ENCODE measurements at places on chromosomes 2 and 18.
A peak's percentile ranks its signal among the peaks of the same experiment; 100 is the strongest.

- no peak overlapping the region for H3K4me3 ChIP-seq
- no peak for DNase-seq
- H3K36me3 ChIP-seq: no peaks in the 10 kb centered on the region
- no peak overlapping the region for H3K27ac ChIP-seq
These were observed 112.2 kb downstream of the MAP4K4 start for GRCh38 chr2:101809698-101810097.

DNA sequence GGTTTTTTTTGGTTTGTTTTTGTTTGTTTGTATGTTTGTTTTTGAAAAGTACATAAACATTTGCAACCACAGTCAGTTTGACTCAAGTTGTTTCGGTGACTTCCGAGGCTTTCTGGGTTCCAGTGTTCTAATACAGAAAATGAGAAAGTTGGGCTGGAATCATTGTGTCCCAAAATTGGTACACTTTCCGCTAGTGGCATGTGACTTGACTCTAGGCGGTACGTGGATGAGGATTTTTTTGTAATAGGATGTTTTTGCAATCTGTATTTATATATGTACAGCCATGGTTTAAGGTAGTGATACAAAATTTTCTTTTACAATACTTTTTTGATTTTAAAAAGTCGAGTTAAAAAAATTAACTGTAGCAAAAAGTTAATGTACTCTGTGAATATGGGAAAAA lies 1.7 kb downstream of the MFF start:
- H3K27me3 ChIP-seq: no peaks in the 10 kb centered on the region
- no peak for DNase-seq
- H3K4me1 ChIP-seq: peaks cover 30% of the 10 kb centered on the region
- H3K27ac ChIP-seq: no peak overlapping the region
- H3K4me3 ChIP-seq: no peak overlapping the region

DNA sequence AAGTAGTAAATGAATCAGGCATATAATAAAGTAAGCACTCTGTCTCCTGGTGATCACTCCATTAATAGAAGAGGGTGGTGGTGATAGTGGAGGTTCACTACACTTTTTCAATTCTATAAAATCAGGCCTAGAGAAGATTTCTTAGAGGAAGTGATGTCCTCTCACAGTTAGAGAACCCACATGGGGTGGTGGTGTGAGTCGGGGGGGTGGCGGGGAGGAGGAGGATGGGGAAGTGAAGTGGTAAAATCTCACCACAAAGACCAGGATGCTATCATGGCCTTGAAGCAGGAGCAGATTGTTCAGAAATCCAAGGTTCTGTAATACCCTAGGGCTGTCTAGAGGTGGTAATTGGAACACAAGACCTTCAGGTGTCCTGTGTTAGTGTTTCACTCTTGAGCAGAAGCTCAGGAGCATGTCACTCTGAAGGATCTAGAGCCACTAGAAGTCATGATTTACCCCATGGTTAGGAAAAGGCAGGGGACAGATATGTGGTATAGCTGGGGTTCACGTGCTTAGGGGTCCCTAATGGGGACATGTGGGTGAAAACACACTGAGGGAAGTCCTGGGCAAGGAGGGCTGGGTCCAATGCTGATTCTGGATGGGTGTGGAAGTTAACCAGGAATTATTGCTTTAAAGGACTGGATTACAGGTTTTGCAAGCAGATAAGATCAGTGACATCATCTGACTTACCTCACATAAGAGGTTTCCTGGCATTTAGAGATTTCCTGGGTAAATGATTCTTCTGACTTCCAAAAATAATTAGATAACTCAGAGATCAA lies 31.0 kb downstream of the RNF125 start:
- peaks cover 14% of the 10 kb centered on the region for H3K36me3 ChIP-seq
- peak; percentile 20 for DNase-seq
- H3K27me3 ChIP-seq: no peaks in the 10 kb centered on the region
- peaks cover 38% of the 10 kb centered on the region for H3K4me1 ChIP-seq

- no peak for DNase-seq
- H3K36me3 ChIP-seq: no peaks in the 10 kb centered on the region
- no peak overlapping the region for H3K4me3 ChIP-seq
- H3K4me1 ChIP-seq: no peaks in the 10 kb centered on the region
- no peak overlapping the region for H3K27ac ChIP-seq
These were observed 88.2 kb upstream of the TMEM200C start for GRCh38 chr18:5983488-5983887.

GRCh38 chr18:9787712-9788111 lies 79.6 kb downstream of the RAB31 start:
- H3K4me3 ChIP-seq: no peak overlapping the region
- DNase-seq: no peak
- H3K27me3 ChIP-seq: no peaks in the 10 kb centered on the region
- no peaks in the 10 kb centered on the region for H3K36me3 ChIP-seq

DNA sequence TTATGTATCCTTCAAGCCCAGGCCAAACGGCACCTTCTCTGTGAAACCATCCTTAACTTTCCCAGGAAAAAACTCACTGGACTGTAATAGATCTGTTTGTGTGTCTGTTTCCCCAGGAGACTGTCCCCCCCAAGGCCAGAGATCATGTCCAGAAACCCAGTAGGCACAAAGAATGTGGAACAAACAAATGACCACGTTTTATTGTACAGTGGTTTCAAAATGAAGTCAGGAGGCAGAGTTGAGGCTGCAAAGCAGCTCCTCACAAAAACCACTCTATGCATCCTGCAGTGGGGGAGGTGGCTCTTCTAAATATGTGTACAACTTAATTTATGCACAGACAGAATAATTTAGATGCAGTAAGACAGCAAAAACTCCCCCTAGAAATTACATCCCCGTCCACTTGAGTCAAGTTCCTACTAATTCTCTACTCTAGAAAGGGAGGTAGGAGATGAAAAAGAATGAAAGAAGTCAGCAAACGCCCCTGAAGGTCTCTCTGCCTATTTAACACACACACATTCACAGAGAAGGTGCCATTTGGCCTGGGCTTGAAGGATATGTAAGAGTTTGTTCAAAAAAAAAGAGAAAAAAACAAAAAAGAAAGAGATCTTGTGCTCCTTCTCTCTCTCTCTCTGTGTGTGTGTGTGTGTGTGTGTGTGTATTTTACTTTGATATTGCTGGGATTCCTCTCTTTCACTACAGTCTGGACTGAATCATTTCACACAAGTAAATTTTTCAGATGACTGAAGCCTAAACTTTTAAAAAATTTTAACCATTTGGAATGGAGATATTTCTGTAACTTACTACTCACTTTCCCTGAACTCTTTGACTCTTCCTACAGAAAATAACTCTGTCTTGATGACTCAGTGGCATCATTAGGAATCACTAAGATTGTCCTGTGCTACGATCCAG lies 19.5 kb downstream of the BCL2 start:
- peaks cover 90% of the 10 kb centered on the region for H3K4me1 ChIP-seq
- peak; percentile 53 for DNase-seq
- peaks cover 4% of the 10 kb centered on the region for H3K36me3 ChIP-seq
- H3K27me3 ChIP-seq: no peaks in the 10 kb centered on the region

GRCh38 chr2:43174368-43174916 lies 52.0 kb downstream of the ZFP36L2 start:
- peak overlapping the region; percentile 97 for H3K27ac ChIP-seq
- H3K36me3 ChIP-seq: no peaks in the 10 kb centered on the region
- H3K4me3 ChIP-seq: peak overlapping the region; percentile 35
- peaks cover 100% of the 10 kb centered on the region for H3K4me1 ChIP-seq

DNA sequence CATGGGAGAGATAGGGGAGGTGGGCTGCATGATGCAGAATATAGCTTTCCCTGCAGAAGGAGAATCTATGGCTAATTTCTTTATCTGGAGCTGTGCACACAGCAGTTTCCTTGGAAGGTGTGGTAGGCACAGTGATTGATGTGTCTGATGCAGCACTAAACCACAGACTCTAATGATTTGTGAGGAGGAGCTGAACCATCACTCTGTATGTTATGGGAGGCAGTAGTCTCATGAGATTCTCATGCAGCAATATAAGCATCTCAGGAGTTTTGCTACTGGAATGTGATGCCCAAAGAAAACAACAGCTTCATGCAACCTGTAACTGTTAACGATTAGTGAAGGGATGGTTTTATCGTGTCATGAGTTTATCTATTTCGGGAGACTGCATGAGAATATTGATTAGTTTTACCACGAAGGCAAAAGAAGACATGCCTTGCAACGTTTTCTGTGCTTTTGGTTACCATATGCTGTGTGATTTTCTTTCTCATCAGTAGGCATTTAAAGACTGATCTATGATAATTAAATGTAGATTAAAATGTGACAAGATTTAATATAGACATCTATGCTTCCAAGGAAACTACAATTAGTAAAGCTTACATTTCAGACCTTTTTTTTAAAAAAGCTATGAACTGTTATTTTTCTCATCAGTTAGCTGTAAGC lies 286.8 kb downstream of the ARL6IP6 start:
- H3K27me3 ChIP-seq: no peaks in the 10 kb centered on the region
- H3K4me1 ChIP-seq: no peaks in the 10 kb centered on the region
- H3K4me3 ChIP-seq: no peak overlapping the region
- DNase-seq: no peak
- no peaks in the 10 kb centered on the region for H3K36me3 ChIP-seq

DNA sequence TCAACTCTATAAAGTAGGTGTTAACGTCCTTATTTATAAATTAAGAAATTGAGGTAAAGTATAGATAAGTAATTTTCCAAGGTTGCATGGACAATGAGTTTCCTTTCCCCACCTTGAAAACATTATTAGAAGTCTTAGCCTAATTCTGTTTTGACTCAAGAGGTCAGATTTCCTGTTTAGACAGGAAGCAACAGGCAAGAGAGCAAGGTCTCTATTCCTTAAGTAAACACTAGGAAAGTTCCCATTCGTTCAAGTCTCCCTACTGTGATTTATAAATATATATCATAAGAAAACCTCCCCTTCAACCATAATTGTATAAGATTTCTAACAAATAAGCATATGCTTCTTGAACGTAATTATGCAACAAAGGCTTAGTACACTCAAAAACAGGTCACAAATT lies 40.3 kb downstream of the CLASP1 start:
- H3K4me3 ChIP-seq: no peak overlapping the region
- peaks cover 9% of the 10 kb centered on the region for H3K4me1 ChIP-seq
- peaks cover 18% of the 10 kb centered on the region for H3K36me3 ChIP-seq
- no peak for DNase-seq
- no peak overlapping the region for H3K27ac ChIP-seq
- no peaks in the 10 kb centered on the region for H3K27me3 ChIP-seq

DNA sequence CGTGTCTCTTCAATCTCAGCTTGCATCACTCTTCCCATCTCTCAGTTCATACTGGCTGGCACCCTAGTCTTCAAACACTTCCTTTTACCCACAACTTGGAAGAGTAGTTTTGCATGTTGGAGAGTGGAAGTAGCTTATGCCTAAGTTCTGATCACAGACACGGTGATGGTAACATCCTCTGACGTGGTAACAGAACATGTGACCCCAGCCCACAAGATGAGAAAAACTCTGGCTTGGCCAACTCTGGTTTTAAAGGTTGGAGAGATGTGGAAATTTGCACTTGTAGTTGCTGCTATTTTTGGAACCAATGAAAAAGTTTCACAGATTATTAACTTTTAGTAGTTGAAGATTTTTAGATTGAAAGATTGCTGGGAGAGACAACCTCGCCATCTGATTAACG lies 155.4 kb upstream of the SLC35G4 start:
- H3K27ac ChIP-seq: no peak overlapping the region
- H3K4me3 ChIP-seq: no peak overlapping the region
- H3K4me1 ChIP-seq: no peaks in the 10 kb centered on the region
- no peaks in the 10 kb centered on the region for H3K36me3 ChIP-seq

DNA sequence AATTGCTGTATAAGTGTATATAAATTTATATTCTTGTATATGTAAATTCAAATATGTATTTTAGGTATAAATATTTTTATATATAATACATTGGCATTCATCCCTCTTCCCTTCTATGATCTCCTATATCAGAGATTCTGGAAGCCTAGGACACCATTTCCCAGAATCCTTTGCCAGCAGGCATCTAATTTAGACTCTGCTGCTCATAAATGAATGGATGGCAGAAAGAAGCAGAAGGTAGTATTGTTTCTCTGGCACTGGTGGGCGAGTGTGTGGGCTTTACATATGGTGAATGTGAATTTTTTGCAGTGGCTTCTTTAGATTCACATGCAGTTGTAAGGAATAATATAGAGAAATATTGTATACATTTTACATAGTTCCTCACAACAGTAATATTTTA lies 215.2 kb upstream of the THSD7B start:
- no peak overlapping the region for H3K4me3 ChIP-seq
- H3K27ac ChIP-seq: no peak overlapping the region
- no peaks in the 10 kb centered on the region for H3K4me1 ChIP-seq
- no peak for DNase-seq
- H3K27me3 ChIP-seq: no peaks in the 10 kb centered on the region

DNA sequence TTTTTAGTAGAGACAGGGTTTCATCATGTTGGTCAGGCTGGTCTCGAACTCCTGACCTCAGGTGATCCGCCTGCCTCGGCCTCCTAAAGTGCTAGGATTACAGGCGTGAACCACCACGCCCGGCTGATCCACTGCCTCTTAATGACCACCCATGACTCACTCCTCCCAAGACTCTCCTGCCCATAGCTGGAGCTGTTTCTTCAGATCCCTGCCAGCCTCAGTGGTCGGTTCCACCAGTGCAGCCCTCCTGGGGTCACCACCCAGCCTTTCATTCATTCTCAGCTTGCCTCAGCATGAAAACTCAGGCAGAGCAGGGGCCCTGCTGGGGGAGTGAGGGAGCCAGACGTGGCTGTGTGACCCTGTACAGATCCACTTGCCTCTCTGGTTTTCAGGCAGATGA lies 12.5 kb downstream of the KCNIP3 start:
- no peak for DNase-seq
- H3K4me3 ChIP-seq: no peak overlapping the region
- H3K4me1 ChIP-seq: no peaks in the 10 kb centered on the region
- H3K27ac ChIP-seq: no peak overlapping the region

DNA sequence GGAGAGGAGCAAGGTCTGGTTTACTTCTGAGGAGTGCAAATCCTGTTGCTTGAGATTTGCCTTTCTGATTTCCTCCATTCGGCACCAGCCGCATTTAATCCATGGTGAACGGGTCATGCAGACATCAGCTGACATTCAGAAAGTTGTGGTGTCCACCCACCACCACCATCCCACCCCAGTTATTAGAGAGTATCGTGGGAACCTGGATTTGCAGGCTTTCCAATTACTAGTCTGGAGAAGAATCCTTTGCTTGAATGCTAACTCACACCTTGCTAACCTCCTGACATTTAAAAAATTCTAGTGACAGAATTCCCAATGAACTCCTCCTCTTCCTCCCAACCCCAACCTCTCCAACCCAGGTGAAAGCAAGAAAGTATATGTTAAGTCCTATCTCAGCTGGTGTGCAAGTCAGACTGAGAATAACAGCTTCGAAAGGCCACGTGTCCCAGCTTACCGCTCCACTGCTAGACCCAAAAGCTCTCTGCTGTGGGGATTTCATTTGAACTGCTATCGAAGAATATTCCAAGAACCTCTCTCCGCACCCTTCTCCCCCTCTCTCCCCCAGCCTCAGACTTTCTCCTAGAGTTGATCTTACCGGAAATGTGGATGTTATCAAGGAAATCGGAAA lies 17.7 kb downstream of the BCL11A start:
- no peaks in the 10 kb centered on the region for H3K4me1 ChIP-seq
- no peak for DNase-seq
- no peaks in the 10 kb centered on the region for H3K27me3 ChIP-seq
- no peaks in the 10 kb centered on the region for H3K36me3 ChIP-seq
- H3K27ac ChIP-seq: no peak overlapping the region
- H3K4me3 ChIP-seq: no peak overlapping the region

- no peaks in the 10 kb centered on the region for H3K27me3 ChIP-seq
- no peaks in the 10 kb centered on the region for H3K4me1 ChIP-seq
- no peaks in the 10 kb centered on the region for H3K36me3 ChIP-seq
- H3K27ac ChIP-seq: no peak overlapping the region
- no peak for DNase-seq
- H3K4me3 ChIP-seq: no peak overlapping the region
These were observed 102.2 kb downstream of the PTPRM start for GRCh38 chr18:7669361-7669760.
